ENCODE measurements at places on chromosomes 7 and 10. TPM values are rescaled to one million over a fixed set of nuclear protein-coding genes. Genes with fewer than 3 reads are reported as not detected.
A peak's percentile ranks its signal among the peaks of the same experiment; 100 is the strongest.

GRCh38 chr10:131931981-131932380 lies 31.2 kb downstream of the PPP2R2D start:
- DNase-seq, result no peak
- no peak overlapping the region for H3K4me3 ChIP-seq
- peaks cover 13% of the 10 kb centered on the region for H3K36me3 ChIP-seq
- H3K27me3 ChIP-seq, result peaks cover 7% of the 10 kb centered on the region

GRCh38 chr7:102898532-102898859 lies 14.3 kb upstream of the LRRC17 start:
- peaks cover 1% of the 10 kb centered on the region for H3K27me3 ChIP-seq
- DNase-seq, result no peak
- no peaks in the 10 kb centered on the region for H3K4me1 ChIP-seq

The CDNF gene
- 1.9 TPM for total RNA-seq

DNA sequence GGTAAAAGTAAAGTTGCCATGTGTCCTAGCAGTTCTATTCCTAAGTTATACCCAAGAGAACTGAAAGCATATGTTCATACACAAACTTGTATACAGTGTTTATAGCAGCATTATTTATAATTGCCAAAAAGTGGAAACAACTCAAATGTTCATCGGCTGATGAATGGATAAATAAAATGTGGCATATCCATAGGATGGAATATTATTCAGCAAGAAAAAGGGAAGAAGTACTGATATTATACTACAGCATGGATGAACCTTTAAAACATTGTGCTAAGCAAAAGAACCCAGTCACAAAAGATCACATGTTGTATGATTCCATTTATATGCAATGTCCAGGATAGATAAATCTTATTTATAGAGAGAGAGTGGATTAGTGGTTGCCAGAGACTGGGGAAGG lies 68.9 kb downstream of the NRF1 start:
- no peak overlapping the region for H3K27ac ChIP-seq
- no peaks in the 10 kb centered on the region for H3K27me3 ChIP-seq
- H3K4me1 ChIP-seq, result peaks cover 3% of the 10 kb centered on the region
- no peak overlapping the region for H3K4me3 ChIP-seq
- DNase-seq, result no peak

DNA sequence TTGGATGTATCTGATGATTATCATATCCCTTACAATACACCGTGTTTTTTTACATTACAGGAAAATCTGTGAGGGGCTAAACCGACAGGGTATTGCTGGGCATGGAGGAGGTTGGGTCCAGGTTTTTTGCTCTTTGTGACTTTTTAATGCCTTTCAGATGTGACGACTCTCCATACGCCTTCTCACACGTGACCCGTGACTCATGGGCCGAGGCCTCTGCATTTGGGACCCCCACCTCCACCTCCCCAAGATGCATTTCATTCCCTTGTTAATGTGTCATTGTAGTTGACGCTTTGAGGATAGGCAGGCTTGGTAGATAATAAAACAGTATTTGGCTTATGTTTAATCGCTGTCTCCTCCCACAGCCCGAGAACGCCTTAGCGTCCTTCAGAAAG lies 95.3 kb downstream of the CUX1 start:
- H3K27me3 ChIP-seq, result peaks cover 4% of the 10 kb centered on the region
- H3K4me1 ChIP-seq, result peaks cover 8% of the 10 kb centered on the region
- no peak overlapping the region for H3K27ac ChIP-seq
- no peak overlapping the region for H3K4me3 ChIP-seq
- H3K36me3 ChIP-seq, result peaks cover 10% of the 10 kb centered on the region

The C10orf67 gene
- not detected for total RNA-seq

The DENND2A gene
- 41.0 TPM for total RNA-seq

GRCh38 chr7:149791-150636 lies 42.4 kb upstream of the FAM20C start:
- peaks cover 2% of the 10 kb centered on the region for H3K4me1 ChIP-seq
- H3K27ac ChIP-seq, result no peak overlapping the region
- peaks cover 5% of the 10 kb centered on the region for H3K27me3 ChIP-seq
- H3K36me3 ChIP-seq, result peaks cover 4% of the 10 kb centered on the region
- DNase-seq, result peak; percentile 24

GRCh38 chr10:3806603-3807002 lies 21.6 kb upstream of the KLF6 start:
- H3K4me3 ChIP-seq, result no peak overlapping the region
- H3K27me3 ChIP-seq, result peaks cover 2% of the 10 kb centered on the region
- peaks cover 53% of the 10 kb centered on the region for H3K4me1 ChIP-seq
- H3K36me3 ChIP-seq, result no peaks in the 10 kb centered on the region
- peak overlapping the region; percentile 65 for H3K27ac ChIP-seq
- no peak for DNase-seq

GRCh38 chr7:155457544-155458110 lies 302 bp upstream of the EN2 start:
- peaks cover 36% of the 10 kb centered on the region for H3K27me3 ChIP-seq
- DNase-seq, result no peak
- no peak overlapping the region for H3K27ac ChIP-seq
- H3K4me3 ChIP-seq, result peak overlapping the region; percentile 69

DNA sequence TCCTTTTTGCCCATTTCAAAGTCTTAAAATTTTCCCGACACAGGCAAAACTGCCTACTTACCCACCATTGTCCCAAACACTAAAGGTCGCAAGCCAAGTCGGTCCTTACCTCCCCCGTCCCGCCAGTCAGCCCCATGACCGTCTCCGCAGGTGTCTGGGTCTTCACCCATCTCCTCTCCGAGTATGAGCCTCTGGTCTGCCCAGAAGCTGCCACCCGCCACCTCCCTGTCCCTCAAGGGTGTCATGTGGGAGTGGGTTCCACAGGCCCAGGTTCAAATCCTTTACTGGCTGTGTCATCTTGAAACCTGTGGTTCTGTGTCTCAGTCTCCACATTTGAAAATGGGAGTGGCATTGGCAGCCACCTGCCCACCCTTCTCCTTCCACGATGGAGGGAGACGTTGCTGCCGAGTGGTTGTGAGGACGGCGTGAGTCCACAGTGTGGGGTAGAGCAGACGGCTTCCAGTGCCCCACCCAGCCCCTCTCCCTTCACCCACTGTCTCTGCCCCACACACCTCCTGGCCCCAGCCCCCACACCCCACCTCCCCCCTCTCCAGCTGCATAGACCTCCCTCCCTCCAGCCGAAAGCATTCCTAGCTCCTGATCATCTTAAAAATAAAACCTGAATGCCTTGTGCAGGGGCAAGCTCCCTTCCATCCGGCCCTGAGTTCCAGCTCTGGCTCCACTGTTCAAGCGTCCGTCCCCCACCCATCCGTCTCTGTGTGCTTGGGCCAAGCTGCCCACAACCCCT lies 35.3 kb downstream of the FOXL3 start:
- peaks cover 9% of the 10 kb centered on the region for H3K27me3 ChIP-seq
- no peaks in the 10 kb centered on the region for H3K4me1 ChIP-seq
- H3K4me3 ChIP-seq, result no peak overlapping the region
- DNase-seq, result no peak
- no peak overlapping the region for H3K27ac ChIP-seq

DNA sequence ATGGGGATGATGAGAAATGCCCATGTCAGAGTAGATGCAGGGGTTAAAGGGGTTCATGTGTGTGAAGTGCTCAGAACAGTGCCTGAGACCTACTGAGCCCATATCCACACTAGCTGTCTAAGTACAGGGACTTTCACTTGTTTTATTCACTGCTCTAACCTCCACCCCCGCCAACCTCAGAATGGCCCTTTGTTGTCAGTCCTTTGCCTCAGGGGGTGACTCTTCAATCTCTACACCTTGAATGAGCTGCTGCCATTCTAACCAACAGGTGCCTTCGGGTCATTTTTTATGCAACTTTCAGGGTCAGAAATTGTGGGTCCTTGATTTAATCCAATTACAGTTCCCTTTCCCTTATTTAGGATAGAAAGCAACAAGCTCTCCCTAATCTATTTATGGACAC lies 26.2 kb downstream of the VSTM4 start:
- H3K27ac ChIP-seq, result no peak overlapping the region
- DNase-seq, result no peak
- H3K36me3 ChIP-seq, result no peaks in the 10 kb centered on the region

The CYP2C8 gene
- total RNA-seq, result 0.87 TPM

The EVX1 gene
- total RNA-seq, result 0.51 TPM

The GSTO2 gene
- 5.9 TPM for total RNA-seq

DNA sequence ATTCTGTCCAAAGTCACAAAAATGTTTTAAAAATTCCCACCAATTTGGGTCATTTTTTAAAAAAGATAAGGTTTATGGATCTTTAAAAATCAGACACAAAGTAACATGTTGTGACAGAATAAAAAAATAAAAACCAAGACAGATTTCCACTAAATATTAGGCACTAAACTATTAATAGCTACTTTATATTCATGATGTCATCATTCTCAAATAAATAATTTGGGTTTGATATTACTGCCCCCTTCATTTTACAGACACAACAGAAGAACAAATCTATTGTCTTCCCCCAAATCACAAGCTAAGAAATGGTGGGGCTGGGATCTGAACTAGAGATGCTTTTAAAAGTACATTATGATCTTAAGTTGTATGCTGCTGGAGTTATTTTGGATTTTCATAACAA lies 119.4 kb downstream of the MICU1 start:
- no peak for DNase-seq
- no peak overlapping the region for H3K27ac ChIP-seq
- H3K36me3 ChIP-seq, result peaks cover 14% of the 10 kb centered on the region
- H3K27me3 ChIP-seq, result peaks cover 2% of the 10 kb centered on the region
